ENCODE measurements at places on chromosomes 2 and 18.

DNA sequence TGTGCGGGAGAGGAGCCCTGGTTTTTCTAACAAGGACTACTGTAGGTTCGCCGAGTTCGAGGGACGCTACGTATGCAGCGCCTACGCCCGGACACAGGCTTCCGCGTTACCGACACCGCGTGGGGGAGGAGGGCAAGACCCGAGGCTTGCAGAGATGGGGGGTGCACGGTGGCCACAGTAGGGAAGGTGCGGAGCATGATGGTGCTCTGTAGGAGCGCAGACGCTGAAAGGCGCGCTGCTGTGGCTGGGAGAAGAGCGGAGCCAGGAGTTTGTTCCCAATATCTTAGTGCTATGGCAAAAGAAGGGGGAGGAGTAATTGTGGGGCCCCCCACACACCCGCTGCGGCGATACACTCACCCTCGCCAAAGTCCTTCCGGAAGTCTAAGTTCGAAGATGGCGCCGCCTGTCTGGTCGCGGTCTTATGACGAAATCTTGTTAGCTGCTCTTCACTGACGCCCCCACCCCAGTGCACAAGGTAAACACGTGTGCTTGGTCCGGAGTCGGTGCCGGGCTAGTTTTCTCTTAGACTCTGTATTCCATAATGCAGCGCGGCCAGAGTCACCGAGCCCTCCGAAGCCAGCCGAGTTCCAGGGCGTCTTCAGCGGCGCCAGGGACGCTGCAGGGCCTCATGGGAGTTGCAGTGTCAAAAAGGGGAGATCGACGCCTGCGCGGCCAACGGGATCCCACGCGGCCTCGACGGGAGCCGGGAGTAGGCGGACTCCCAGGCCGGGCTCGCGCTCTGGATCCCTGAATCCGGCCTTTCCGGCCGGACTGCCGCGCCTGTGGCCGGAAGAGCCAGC is at the start of gene GTF3C2:
TSS of gene GTF3C2 (minus strand) at position 383 of the 800 bp plus-strand sequence. CDS start 13,210 bp downstream, outside the sequence.
- DNase-seq = peak; percentile 85

DNA sequence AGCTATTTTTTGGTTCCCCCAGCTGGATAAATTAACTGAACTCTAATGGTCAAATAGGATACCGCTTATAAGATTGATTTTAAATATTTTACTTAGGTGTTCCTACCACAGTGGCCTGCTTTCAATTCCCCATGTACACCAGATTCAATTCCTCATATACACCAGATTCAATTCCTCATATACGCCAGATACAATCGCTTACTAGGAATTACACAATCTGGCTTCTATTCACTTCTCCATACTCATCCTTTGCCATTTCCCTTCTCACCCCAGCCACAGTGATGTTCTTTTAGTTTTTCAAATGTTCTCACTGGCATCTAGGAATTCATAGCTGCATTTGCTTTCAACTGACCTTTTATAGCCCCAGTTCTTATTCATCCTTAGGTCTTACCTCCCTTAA is 66.5 kb downstream of the SLC40A1 start:
- DNase-seq = no peak

DNA sequence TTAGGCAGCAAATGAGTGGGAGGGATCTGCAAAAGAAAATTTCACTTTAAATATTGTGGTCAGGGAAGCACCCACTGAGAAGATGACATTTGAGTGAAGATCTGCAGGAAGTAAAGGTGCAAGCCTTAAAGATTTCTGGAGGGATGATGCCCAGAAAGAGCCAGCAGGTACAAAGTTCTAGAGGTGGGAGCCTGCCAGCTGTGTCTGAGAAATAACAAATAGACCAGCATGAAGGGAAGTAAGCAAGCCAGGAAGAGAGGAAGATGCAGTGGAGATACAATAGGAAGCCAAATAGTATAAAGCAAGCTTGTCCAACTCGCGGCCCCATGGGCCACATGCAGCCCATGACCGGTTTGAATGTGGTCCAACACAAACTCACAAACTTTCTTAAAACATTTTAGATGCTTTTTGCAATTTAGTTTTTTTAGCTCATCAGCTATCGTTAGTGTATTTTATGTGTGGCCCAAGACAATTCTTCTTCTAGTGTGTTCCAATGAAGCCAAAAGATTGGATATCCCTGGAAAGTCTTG is 489.9 kb downstream of the DCC start:
- no peak for DNase-seq

DNA sequence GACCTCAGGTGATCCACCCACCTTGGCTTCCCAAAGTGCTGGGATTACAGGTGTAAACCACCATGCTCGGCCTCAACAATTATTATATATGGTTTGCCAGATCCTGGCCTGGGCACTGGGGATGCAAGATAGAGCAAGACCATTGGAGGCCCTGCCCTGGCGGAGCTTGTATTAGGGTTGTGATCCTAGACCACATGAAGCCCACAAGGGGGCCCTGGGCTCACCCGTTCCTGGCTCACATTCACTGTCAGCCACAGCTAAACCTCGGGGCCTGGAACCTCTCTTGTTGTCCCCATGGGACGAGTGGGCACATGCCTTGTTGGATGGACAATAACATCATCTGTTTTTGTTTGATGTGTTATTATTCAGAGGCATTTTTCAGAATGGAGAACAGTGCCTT is 14.9 kb downstream of the HPCAL1 start:
- no peak for DNase-seq

DNA sequence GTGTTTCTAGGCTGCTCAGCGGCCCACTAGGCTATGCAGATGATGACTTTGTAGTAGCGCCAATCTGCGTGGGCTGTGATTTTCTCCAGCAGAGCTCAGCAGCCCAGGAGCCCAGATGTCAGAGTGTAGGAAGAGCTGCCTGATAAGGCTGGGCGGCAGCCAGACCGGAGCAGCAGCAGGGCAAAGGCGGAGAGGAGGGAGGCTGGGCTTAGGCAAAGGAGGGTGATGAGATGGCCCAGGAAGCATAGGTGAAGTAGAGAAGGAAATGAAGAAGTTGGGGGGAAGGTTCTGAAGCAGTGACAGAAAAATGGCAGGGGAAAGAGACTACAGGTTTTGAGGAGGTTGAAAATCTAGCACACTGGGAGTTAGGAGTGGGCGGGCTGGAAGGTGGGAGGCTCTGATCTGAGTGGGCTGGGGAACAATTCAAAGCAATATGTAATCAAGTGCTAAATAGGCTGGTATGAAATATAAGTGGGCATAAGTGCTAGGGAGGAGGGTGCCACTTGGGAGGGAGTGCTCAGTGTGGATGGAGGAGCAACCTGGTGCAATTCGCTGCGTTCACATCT is 50.6 kb upstream of the STPG4 start:
- DNase-seq = no peak

- DNase-seq = no peak
These were observed 61.3 kb upstream of the ITGA4 start for GRCh38 chr2:181395851-181396250.

DNA sequence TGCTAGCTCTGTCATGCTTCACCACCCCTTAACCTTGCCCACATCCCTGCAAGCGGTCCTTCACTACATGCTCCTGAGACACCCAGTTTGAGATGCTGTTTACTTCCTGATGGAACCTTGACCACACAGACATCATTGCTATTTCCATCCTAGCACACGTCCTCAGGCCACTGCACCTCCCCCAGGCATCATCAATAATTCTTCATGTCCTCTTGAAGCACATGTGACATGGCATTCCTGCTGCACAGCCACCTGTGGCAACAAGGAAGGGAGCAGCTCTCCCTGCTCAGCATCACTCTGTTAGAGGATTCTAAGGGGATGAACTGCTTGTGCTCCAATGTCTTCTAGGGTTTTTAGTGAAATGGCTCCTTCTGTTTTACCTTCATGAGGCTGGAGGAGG is 26.1 kb upstream of the ST3GAL5 start:
- DNase-seq = no peak

- no peak for DNase-seq
These were observed 95.9 kb downstream of the FEZ2 start for GRCh38 chr2:36502081-36502480.

DNA sequence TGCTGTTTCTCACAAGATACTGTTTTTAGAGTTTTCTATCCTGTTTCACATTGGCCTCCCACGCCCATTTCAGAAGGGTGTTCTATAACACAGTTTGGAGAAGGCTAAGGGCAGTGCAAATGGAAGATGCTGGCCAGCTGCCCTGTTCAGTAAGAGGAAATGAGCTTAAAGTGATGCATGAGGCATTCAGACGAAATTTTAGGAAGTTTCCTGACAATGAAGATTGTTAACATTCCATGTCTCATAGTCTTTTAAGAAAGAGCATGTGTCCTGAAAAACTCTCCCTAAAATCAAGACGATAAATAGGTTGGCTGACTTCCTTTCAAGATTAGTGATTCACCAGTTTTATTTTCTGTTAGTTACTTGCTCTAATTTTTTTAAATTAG is 484.2 kb upstream of the NRP2 start:
- no peak for DNase-seq

- DNase-seq = no peak
These were observed 407.9 kb downstream of the CPS1 start for GRCh38 chr2:210964141-210964764.

- DNase-seq = no peak
These were observed 321.7 kb upstream of the REV1 start for GRCh38 chr2:99811544-99811943.

- no peak for DNase-seq
These were observed 258.0 kb upstream of the REV1 start for GRCh38 chr2:99747842-99748241.

All from stimulated activated CD8-positive, alpha-beta memory T cell treated with anti-CD3 and anti-CD28 coated beads, Interleukin-4, amount 100 ng/mL, for 1 hour (primary cell).